ENCODE measurements at places on chromosomes 13 and 19.

- DNase-seq: no peak
Measured at GRCh38 chr13:40309881-40310280, 356.6 kb downstream of the FOXO1 start.

DNA sequence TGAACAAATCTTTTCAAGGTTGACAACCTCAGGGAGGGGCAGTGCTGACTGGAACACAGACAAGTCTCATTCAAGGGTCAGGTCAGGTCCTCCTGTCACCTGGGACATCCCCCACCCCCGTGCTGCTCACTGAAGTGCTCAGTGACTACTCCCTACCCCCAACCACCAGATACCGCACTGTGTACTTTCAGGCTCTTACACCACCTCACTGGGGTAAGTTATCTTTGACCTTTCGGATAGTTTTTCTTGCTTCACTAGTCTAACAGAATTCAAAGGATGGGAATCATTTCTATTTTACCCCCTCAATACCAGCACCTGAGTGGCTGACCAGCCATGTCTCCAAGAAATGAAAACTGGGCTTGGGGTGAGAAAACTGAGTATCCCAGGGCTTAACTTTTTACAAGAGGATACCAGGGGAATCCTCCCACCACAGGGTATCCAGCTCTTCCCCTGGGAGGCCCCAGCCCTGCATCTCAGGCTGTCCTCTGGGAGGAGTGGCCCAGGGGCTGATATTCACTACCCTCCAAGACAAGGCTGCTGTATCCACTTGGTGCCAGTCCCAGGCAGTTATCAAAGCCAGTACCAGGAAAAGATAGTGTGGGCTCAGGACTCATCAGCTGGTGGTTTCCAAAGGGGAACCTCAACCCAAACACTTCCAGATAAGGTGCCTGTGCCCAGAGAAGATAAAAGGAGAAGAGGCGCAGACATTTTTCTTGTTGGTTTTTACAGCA, 2.1 kb downstream of the ZNF563 start:
- DNase-seq: no peak

GRCh38 chr19:39038098-39038497, 5.7 kb upstream of the FBXO27 start:
- no peak for DNase-seq

- DNase-seq: peak; percentile 5
Measured at GRCh38 chr13:61954092-61954491, 538.4 kb upstream of the PCDH20 start.

DNA sequence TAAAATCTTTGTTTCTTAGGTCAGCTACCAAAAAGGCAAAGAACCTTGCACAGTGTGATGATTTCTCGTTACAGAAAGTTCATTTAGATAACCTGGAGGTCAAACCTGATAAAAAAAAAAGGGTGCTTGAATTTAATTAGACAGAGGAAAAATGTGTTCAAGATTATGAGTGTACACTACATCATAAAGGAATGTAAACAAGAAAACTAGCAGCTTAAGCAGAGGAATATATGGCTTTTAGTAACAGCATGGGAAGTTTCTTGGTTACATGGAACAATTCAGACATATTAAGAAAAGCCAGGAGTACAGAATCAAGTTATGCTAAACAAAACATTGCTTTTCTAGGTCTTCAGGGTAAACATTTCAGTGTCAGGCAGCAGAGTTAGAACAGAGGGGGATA, 32.9 kb downstream of the ING1 start:
- DNase-seq: no peak

DNA sequence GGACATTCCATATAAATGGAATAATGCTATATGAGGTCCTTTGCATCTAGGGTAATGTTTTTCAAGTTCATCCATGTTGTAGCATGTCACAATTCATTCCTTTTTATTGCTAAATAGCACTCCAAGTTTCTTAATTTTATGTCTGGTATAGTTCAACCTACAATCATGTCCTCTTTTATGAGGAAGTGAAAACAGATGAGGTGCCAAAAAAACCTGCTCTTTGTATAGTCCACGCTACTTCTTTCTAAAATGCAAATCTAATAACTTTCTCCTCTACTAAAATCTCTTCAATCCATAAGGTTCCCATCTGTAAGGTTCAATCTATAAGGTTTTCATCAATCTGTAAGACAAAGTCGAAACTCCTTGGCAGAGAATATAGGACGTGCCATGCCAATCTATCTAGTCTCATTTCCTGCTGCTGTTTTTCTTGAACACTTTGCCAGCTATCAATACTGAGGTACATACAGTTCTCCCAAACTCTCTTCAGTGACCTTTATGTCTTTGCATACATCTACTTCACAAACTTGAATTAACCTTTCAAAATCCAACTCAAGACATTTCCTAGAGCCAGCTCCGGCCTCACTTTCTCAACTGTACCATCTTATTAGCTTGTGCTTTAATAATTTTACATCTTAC, 33.7 kb downstream of the INTS6 start:
- no peak for DNase-seq

DNA sequence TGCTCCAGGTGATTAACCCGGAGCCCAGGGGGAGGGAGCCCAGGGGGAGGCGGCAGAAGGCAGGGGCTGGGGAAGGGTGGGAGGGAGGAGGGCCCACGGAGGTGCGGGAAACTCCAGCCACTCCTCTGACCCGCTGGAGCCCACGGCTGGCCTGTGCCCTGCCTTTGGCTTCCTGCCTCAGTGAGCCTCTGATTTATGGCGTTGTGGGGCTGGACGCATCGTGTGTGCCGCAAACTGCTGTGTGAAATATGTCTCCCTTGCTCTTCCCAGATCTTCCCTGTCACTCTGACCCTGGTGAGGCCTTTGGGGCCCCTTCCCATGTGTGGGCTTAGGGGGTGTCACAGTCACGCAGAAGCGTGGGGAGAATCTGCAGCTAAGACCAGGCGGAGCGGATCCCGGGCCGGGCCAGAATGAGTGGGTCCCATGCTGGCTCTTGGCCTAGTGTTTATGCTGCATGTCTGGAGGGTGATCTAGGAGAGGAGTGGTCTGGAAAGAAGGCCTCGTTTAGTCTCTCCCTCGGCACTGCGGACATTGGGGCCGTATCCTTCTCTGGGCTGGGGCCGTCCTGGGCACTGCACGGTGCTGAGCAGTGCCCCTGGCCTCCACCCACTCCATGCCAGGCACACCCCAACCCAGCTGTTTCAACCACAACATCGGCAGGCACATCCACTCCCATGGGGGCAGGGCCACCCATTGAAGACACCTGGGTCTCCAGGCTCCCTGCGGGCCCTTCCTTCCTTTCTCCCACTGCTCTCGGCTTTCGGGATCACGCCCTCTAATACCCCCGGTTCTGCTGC, 123.0 kb downstream of the KDM4B start:
- DNase-seq: no peak

DNA sequence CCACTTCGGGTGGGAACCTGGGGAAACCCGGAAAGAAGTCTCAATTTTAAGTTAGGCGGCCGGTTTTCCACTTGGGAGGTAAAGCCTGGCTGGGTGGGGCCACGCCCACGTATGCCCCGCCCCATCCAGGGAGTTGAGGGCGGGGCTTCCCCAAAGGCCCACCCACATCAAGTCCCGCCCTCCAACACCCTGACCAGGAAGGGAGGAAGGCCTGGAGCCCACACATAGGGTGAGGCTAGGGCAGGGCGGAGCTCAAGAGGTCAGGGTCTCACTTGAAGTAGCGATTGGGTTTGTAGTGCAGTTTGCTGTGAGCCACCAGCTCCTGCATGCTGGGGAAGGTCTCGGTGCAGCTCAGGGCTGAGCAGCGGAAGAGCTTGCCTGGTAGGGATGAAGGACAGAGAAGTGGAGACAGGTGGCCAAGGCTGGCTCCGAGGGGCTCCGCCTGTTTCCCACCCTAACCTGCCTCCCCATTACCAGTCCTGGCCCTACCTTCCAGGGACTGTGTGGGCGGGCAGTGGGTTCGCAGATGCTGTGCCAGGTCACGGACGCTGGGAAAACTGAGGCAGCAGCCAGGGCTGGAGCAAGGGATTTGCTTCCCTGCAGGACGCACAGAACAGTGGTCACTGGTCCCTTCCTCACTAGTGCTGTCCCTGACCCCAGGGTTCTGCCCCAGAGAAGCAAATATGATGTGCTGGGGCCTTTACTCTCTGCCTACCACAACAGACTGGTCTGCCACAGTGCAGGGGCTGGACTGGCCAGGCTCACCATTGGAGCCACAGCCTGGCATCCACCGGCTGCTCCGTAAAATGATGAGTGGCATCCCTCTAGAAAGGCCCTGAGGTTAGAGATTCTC, 1.6 kb downstream of the ZNF414 start:
- DNase-seq: no peak

DNA sequence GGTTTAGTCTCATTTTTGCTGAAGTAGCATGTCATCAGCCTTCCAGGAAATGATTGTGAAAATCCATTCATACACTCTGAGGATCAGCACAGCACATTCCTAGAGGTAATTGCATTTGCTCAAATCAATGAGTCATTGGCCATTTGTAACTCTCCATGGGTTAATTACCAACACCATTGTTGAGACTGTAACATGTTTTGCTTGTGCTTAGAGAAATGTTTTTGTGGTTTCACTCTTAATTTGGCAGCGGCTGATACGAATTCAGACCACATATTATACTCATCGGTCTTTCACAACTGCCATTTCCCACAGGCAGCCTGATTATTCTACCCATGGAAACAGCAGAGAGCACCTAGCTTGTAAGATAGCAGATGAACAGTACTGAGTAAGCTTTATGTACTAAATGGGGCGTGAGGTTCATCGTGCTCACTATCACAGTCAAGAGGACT, 110.3 kb downstream of the NHLRC3 start:
- DNase-seq: peak; percentile 32

GRCh38 chr13:110523180-110523579, 38.3 kb downstream of the RAB20 start:
- DNase-seq: no peak

DNA sequence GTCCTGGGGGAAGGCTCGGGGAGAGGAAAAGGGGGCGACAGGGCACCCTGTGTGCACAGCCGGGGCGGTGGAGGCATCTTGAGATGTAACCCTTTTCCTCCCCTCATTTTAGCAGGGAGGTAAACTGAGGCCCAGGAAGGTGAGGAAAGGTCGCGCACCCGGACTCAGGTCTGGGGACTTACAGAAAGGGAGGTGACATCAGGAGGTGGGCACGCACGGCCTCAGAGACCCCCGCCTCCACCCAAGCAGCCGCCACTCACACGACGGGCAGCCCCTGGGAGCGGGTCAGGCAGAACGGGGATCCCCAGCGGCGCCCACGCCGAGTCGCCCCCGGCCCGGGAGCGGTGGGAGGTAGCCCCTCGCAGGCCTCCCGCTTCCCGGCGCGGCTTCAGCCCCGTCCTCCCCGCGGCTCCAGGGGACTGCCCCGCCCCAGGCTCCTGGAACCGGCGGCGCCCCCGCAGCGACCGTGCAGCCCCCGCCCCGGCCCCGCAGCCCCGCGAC, 477 bp downstream of the PIP5K1C start:
- no peak for DNase-seq

DNA sequence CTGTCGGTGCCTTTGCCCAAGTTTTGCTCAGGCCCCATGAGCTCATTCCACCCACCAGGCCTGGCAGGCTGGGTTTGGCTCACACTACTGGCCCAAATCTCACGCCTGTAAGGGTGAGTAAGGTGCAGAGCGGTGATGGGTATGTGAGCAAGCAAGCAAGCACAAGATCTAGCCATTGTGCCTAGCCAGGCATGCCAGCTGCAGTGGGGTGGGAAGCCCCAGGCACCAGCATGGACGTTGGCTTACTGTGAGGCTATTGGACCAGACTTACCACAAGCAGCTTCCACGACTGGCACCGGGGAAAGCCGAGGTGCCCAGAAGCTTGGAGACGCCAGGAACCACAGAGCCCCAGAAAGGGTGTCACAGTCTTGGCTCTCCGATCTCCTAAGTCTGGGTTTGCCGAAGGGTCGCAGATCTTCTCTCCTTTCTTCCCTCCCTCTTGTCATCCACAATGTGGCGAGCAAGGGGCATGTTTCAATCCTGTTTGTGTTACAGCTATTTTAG, 2659.4 kb upstream of the PCDH20 start:
- DNase-seq: no peak

- no peak for DNase-seq
Measured at GRCh38 chr19:29308977-29309590, 96.1 kb upstream of the UQCRFS1 start.

- DNase-seq: no peak
Measured at GRCh38 chr13:59345311-59345710, 818.4 kb downstream of the DIAPH3 start.

DNA sequence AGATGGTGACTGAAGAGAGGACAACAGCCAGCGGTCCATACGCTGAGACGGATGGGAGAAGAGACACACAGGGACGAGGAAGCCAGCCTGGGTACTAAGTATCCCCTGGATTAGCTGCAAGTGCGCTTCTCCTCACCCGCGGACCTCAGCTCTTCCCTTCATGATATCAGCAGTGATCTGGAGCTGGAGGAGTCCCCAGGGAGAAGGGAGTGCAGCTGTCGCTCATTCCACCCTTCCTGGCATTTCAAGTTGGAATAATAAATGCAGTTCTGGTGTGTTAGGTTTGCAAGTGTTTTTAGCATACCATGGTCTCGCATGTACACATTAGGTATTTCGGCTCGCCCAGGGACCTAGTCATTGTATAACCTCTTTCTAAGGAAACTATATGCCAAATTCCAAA, 88.5 kb upstream of the C1QTNF9B start:
- DNase-seq: no peak

GRCh38 chr19:44303320-44303719, 1.5 kb downstream of the ZNF235 start:
- DNase-seq: no peak

- no peak for DNase-seq
Measured at GRCh38 chr19:53865918-53866864, 1.5 kb upstream of the MYADM start.

GRCh38 chr13:91220872-91221271, 126.6 kb upstream of the MIR17HG start:
- DNase-seq: no peak

DNA sequence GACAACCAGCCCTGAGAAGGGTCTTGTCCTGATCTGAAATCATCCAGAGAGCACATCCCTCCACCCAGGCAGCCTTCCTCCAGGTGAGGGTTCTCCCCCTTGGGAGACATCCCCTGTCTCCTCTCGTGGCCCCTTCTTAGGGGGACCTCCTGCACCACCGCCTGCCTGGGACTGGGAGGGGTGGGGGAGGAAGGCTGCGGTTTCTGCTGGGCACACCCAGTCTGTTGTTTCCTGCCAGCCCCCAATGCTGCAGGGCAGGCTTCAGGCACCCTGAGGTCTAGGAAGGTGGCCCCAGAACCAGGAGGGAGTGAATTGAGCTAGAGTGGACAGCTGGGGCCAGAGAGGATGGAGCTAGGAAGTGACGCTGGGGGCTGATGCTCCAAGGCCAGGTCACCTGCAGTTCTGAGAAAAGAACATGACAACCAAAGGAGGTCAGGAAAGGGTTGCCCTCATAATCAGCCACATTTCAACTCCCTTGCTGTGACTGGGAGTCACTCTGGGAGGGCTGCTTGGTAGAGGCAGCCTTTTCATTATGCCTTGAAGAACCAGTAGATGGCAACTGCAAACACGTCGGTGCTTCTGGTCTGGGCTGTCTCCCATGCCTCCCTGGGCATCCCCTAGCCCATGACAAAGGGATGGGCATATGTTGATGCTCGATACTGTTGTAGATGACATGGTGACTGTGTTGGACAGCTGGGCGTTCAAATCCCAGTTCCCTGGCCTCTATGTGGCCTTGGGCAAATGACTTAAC, 1.4 kb downstream of the ARHGEF18 start:
- DNase-seq: no peak
